Stimulated activated CD8-positive, alpha-beta memory T cell treated with anti-CD3 and anti-CD28 coated beads, Interleukin-4, amount 100 ng/mL, for 4 hours (primary cell): ENCODE measurements at places on chromosomes 3 and 15.

DNA sequence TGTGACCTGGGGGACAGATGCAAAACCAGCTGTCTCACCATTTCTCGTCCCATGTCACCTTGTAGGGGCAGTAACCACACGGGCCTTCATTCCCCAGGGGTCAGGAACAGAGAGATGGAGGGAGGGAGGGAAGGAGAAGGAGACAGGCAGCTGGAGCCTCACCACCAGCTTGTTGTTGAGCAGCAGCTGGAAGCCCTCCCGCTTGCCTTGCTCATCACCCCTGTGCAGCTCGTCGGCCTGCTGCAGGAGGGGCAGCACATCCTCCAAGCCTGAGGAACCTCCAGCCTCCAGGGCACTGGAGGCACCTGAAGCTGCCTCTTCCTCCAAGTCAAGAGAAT is 10.3 kb downstream of the RMDN3 start:
- DNase-seq: no peak

- DNase-seq: no peak
Observed at GRCh38 chr15:63234451-63234870, 42.9 kb upstream of the APH1B start.

- no peak for DNase-seq
Observed at GRCh38 chr3:20574746-20575145, 388.7 kb upstream of the SGO1 start.

GRCh38 chr15:44286814-44287452 is 1.6 kb upstream of the GOLM2 start:
- DNase-seq: no peak

- DNase-seq: no peak
Observed at GRCh38 chr3:9012521-9012920, 49.2 kb upstream of the RAD18 start.

- no peak for DNase-seq
Observed at GRCh38 chr15:34628577-34629152, 45.2 kb upstream of the GOLGA8B start.

DNA sequence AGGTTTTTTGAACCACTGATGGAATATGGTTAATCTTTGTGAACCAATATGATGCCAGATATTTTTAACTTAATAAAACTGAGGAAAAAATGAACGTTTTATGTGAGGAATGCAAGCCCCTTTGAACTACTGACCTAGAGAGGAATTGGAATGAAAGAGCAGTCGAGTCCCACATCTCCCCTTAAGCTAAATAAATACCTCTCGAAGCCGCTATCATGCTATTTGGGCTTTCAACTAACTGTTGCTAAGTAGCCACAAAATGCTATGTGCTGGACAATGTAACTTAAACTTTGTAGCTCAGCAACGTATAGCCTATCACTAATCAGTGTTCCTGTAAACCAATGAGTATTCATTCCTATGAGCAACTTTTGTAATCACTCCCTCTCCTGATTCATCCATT is 1037.2 kb downstream of the SQOR start:
- DNase-seq: no peak

DNA sequence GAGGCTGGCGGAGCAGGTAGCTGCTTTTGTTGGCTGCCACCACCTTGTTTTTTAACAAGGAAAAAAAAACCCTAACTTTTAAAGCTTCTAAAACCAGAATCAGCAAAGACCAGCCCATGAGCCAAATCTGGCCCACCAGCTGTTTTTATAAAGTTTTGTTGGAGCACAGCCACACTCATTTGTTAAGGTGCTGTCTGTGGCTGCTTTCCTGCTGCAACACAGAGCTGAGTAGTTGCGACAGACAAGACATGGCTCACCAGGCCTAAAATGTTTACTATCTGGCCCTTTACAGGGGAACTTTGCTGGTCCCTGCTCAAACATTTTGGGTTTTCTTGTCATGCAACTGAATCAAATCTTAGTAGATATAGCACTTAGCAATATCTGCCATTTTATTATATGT is 18.9 kb downstream of the EFCAB12 start:
- no peak for DNase-seq

DNA sequence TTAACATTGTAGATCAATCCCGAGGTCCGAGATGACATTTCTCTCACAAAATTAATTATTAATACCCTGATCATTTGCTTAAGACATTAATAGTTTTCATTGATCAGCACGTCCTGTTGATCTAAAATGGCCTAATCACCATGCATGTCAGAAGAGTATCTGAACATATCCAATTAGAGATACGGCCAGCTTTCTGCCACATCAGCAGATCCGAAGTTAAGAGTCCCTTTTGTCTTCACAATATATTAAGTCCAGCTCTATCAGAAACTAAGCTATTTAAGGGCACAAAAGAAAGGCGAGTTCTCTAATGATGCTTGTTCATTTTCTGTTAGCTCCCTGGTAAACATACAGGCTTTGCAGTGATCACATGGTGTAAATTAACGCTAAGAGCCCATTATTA is 470.3 kb downstream of the CNTN4 start:
- no peak for DNase-seq

DNA sequence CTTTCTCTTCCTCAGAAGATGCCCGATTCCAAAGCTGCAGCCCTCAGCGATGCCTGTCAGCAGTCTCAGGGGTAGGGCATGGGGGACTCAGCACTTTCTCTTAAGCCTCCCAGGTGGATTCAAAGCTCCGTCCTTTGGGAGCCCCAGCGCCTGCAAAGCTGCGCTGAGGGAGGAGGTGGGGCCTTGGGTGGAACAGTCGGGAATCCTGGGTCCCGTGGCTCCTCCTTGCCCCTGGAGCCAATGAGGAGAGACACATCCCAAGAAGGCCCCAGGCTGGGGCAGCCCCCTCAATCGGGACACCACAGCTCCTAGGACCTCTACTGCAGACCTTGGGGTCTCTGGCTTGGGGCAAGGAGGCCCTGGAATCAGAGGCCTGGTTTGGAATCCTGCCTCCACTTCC is 227.5 kb upstream of the IGF1R start:
- DNase-seq: no peak

DNA sequence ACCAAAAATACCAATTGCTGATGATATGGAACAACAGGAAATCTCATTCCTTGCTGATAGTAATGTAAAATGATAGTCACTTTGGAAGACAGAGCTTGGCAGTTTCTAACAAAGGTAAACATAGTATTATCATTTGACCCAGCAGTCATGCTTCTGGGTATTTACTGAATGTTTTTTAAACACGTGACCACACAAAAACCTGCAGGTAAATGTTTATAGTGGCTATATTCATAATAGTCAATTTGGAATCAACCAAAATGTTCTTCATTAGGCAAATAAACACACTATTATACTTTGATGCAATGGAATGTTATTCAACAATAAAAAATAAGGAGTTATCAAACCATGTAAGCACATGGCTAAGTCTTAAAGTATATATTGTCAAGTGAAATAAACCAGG is 24.1 kb upstream of the GOLGA8A start:
- no peak for DNase-seq

GRCh38 chr3:55797084-55797483 is 310.0 kb upstream of the WNT5A start:
- DNase-seq: no peak

DNA sequence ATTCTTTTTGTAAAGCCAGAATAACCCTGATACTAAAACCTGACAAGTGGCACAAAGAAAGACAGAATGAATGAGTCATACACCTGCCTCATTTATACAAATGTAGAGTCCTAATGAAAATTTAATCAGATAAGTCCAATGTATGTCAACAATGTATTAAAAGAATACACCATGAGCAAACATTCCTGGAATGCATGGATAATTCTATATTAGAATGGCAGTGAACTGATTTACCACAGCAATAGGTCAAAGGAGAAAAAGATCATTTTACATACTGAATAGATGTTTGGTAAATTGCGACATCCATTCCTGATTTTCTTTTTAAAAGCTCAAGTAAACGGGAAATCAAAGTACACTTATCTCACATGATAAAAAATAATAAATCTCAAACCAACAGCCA is 11.2 kb upstream of the LOXL1 start:
- no peak for DNase-seq

GRCh38 chr15:75920079-75920478 is 16.4 kb downstream of the FBXO22 start:
- no peak for DNase-seq

DNA sequence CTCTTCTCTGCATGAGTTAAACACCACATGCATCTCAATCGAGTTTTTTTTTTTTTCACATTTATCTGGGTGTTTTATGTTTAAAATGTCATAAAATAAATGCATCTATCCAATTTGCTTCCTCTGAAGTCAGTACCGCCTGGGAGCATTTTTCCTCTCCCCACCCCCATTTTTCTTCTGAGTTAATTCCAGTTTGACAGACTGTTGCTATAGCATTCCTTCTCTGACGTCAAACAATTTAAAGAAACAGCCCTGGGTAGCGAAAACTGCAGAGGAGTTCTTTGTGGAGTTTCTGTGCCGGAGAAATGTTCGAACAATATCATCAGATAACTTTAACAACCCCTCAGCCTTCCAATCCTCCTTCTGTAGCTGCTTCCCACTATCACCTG is 900 bp upstream of the GNB4 start:
- no peak for DNase-seq

DNA sequence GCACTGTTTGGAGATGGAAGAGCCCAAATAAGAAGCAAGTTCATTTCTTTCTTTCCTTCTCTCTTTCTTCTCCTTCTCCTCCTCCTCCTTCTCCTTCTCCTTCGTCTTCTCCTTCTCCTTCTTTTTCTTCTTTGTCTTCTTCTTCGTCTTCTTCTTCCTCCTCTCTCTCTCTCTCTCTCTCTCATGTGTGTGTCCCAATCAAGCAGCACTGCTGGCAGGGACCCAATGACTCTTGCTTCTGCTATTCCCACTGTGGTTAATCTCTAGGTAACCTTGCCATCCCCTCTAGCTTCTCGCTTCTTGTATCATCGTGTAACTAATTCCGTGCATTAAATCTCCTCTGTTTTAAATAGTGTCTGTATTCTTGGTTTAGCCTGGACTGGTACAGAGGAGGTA is 26.1 kb upstream of the ZNF280D start:
- no peak for DNase-seq

GRCh38 chr15:53665930-53666329 is 93.5 kb downstream of the WDR72 start:
- no peak for DNase-seq

DNA sequence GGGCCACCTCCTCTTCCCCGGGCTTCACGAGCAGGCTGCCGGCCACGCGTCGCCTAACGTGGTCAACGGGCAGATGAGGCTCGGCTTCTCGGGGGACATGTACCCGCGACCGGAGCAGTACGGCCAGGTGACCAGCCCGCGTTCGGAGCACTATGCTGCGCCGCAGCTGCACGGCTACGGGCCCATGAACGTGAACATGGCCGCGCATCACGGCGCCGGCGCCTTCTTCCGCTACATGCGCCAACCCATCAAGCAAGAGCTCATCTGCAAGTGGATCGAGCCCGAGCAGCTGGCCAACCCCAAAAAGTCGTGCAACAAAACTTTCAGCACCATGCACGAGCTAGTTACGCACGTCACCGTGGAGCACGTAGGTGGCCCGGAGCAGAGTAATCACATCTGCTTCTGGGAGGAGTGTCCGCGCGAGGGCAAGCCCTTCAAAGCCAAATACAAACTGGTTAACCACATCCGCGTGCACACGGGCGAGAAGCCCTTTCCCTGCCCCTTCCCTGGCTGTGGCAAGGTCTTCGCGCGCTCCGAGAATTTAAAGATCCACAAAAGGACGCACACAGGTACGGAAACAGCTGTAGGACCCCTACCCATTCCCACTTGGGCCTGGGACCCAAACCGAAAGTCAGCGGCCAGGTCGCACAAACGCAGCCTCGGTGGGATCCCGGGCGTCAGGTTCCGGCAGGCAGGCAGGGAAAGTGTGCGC is 1.5 kb downstream of the ZIC1 start:
- DNase-seq: no peak

- no peak for DNase-seq
Observed at GRCh38 chr3:155323063-155323666, 29.7 kb upstream of the STRIT1 start.

DNA sequence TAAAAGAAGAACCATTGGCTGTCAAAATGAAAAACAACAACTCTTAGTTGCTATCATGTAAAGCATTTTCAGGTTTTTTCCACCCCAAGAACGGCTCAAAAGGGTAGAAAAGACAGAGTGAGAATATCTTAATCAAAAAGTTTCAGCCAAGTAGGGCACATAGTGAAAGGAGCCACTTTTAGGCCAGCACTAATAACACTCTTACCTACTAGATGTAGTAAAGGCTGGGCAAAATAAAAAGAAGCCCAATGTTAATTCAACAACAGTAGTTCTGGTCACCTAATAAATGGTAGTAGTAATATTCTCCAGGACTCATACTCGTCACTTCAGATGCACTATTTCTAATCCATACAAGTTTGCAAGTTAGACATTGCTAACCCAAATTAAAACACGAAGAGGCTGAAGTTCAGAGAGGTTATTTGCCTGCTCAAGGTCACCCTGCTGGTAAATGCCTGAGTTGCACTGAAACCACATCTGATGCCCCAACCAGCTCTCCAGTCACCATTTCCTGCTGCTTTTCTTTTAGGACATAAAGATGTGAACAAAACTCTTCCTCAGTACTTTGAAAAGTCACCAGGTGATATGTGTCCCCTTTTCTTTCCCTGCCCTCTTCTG is 7.5 kb downstream of the GOLIM4 start:
- no peak for DNase-seq

DNA sequence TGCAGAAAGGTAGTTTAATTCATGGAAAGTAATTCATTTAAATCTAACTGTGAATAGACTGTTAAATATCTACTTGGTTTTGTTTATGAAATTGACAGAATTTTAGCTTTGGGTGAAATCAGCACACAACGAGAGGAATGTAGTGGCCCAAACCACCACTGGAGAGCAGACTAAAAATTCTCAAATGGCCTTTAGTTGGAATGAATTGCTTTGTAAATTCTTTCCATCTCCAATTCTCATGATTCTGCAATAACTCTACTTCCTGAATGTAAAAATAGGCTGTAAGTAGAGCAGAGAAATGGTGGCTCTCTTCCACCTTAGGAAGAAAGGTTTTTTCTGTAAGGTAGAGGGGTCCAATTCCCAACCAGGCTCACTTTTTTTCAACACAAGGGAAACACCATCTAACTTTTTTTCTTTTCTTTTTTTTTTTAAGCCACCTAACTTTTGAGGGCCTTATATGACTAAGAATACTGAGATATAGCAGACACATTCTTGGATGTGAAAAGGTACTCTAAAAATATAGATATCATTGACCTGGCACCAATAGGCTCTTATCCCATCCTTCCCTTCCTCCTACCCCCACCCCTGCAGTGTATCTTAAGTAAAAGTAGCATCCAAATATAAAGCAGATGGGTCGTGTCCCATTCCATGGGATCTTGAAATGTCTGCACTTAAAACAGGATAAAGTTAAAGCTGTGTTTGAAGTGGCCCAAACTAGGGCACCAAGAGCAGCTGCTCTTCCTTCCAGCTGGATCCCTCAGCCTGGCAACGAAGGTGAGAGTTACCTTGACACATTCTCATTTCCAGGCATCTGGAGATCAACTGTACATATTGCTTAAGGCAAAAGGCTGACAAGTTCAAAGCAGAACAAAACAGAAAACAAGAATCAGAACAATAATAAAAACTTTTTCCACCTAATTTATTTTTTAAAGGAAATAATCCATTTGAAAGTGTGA is 194.1 kb downstream of the TPRG1 start:
- no peak for DNase-seq

GRCh38 chr3:14803101-14803980 is 15.4 kb upstream of the FGD5 start:
- DNase-seq: no peak

GRCh38 chr3:155446366-155446765 is 152.9 kb upstream of the STRIT1 start:
- DNase-seq: no peak

GRCh38 chr3:14989943-14990779 is 42.8 kb downstream of the NR2C2 start:
- no peak for DNase-seq

GRCh38 chr15:82136120-82136519 is 90.3 kb upstream of the MEX3B start:
- no peak for DNase-seq

GRCh38 chr15:37888356-37888755 is 46.1 kb upstream of the TMCO5A start:
- DNase-seq: no peak
